B cell (primary cell): ENCODE measurements at places on chromosomes 7 and 10. TPM values are rescaled to one million over a fixed set of nuclear protein-coding genes. Genes with fewer than 3 reads are reported as not detected.

DNA sequence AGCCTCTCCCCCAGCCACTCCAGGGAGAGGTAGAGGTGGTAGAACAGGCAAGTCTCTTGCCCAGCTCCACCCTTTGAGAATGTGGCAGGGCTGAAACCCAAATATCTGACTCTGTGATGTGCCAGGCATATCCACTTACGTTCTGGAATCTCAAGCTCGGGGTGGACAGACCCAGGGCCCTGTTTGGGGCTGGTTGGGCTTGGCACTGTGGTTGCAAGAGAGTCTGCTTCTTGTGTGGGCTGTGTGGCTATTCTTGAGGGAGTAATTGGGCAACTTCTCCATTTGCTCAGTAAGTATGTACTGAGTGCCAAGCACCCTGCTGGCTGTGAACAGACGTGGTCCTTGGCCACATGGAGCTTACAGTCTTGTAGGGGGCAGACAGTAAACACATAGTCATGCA is 4.7 kb downstream of the UBTD1 start:
- DNase-seq = no peak

DNA sequence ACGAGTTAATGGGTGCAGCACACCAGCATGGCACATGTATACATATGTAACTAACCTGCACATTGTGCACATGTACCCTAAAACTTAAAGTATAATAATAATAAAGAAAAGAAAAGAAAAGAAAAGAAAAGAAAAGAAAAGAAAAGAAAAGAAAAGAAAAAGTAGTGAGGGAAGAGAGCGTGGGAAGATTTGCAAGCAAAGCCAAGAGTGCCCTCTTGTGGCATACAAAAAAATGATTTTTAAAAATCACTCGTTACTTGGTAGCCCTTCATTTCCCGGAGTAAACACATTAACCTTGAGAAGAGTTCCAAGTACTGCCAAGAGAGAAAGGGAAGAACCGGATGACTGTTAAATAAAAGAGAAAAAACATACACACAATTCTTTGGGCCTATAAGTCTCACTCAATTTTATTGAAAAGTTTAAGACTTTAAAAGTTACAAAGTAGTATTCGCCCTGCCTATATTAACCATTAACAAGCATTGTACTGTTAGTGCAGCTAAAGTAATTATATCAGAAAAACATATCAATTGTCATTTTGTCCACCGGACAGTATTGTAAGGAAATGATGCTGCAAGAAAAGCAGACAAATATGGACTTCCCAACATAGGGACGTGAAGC is 6.2 kb upstream of the CH25H start:
- peak; percentile 57 for DNase-seq

DNA sequence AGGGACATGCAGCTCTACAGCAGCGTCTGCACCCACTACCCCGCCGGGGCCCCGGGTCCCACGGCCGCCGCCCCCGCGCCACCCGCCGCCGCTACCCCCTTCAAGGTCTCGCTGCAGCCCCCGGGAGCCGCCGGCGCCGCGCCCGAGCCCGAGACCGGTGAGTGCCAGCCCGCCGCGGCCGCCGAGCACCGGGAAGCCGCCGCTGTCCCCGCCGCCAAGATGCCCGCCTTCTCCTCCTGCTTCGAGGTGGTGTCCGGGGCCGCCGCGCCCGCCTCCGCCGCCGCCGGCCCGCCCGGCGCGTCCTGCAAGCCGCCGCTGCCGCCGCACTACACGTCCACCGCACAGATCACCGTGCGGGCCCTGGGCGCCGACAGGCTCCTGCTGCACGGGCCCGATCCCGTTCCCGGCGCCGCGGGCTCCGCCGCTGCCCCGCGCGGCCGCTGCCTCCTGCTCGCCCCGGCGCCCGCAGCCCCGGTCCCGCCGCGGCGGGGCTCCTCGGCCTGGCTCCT is 631 bp downstream of the OTUD1 start:
- DNase-seq = no peak

- no peak for DNase-seq
Observed at GRCh38 chr10:78830976-78831375, 237.8 kb upstream of the ZMIZ1 start.

Gene SLC26A5
- polyA plus RNA-seq = not detected in 2 replicates
